ENCODE measurements at places on chromosomes 6 and 20.
A peak's percentile ranks its signal among the peaks of the same experiment; 100 is the strongest.

- DNase-seq: no peak
Observed at GRCh38 chr20:40265825-40266533, 423.1 kb downstream of the MAFB start.

DNA sequence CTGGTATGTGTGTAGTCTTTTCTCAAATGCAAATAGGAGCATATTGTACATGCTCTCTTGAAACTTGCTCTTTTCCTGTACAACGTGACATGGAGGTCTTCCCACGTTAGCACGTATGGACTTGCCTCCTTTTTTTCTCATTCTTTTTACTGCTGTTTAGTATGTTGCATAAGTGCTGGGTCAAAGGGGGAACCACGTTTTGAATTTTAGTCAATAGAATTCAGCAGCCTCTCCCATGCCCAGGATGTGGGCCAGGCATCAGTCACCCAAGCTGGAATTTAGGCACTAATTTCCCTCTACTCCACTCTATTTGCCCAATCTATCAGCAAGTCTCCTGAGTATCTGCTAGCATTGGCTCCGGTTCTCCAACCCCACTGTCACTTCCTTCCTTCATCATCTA is 41.5 kb upstream of the RNF24 start:
- no peak for DNase-seq

DNA sequence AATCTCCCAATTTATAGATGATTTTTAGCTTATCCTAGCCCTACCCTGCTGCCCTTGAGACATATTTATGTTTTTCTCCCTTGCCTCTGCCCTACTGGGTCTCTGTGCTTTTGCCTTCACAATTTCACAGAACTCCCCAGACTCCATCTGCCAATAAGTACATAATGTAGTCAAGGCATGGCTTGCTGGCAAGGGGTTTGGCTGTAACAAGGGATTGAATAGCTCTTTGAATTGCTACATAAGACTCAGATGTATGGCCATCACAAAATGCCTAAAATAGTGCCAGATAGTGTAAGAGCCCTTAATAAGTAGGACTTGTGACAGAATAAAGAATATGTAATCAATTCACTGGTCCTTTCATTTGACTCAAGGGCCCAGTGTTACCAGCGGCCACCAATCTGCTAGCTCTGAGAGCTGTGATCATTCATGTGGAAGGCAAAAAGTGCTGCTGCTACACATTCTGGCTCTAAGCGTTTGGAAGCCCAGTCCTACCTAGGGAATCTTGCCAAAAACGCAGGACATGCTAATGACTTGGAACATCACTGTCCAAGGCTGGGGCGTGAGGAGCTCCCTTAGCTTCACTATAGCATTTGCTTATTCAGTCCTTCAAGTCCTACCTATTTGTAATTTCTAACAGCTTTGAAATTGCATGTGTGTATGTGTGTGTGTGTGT is 20.5 kb downstream of the CLVS2 start:
- no peak for DNase-seq

- peak; percentile 27 for DNase-seq
Observed at GRCh38 chr6:87817183-87817582, 115.2 kb upstream of the AKIRIN2 start.

GRCh38 chr20:51639206-51639832 is 96.8 kb upstream of the NFATC2 start:
- peak; percentile 51 for DNase-seq

GRCh38 chr6:111110036-111110435 is 22.7 kb downstream of the SLC16A10 start:
- DNase-seq: no peak

GRCh38 chr20:8126841-8127378 is 5.2 kb upstream of the PLCB1 start:
- no peak for DNase-seq

DNA sequence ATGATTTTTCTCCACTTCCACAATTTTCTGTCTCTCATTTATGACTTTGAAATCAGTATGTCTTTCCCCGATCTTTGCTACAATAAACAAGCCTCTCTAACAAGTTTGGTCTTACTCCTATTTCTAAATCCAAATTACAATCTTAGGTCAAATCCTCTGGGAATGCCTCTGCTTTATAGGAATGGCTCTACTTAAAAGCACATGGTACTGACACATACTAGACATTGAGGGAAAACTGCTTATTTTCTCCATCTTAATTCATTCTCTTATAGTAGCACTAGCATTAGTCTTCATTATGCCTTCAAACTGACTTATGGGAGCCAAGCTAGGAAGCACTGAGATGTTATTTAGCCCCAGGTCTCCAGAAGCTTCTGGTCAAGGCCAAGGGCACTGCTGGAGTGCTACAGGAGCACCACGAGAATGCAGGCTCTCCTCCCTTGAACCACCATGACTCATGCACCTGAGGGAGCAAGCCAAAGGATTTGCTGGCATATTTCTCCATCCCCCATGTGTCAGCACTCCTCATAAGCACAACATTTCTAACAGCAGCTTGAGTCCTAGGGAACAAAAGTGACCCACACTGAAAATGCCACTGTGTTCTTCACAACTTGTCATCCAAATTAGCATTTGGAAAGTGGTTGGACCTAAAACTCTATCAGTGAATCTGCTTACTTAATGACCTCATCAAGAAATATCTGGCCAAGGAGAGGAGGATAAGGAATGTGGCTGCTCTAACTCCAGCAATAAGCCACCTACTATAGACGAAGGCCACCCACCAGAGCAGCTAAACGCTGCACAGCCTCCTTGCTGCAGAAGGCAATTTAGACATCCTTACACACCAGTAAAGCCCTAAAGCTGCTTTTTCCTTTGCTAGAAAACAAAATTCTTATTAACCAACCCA is 156.8 kb upstream of the KCNQ5 start:
- peak; percentile 80 for DNase-seq

DNA sequence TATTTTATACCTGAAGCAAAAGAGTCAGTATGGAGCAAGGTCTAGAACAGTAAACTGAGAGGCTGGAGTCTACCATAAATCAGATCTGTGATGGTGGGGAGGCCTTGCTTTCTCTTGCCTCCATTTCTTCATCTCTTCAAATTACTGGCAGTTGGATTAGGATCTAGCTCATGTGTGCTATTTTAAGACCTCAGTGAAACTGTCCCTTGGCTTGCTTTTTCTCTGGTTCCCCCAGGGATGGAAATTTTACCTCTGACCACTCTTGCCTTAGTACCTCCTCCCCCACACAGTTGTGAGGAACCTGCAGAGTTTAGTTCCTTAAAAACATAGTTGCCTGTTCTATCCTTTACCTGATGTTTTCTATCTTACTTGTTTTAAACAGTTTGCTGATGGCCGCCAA is 8.5 kb downstream of the TMEM14B start:
- no peak for DNase-seq

- peak; percentile 74 for DNase-seq
Observed at GRCh38 chr6:84582997-84583396, 181.4 kb downstream of the TBX18 start.

DNA sequence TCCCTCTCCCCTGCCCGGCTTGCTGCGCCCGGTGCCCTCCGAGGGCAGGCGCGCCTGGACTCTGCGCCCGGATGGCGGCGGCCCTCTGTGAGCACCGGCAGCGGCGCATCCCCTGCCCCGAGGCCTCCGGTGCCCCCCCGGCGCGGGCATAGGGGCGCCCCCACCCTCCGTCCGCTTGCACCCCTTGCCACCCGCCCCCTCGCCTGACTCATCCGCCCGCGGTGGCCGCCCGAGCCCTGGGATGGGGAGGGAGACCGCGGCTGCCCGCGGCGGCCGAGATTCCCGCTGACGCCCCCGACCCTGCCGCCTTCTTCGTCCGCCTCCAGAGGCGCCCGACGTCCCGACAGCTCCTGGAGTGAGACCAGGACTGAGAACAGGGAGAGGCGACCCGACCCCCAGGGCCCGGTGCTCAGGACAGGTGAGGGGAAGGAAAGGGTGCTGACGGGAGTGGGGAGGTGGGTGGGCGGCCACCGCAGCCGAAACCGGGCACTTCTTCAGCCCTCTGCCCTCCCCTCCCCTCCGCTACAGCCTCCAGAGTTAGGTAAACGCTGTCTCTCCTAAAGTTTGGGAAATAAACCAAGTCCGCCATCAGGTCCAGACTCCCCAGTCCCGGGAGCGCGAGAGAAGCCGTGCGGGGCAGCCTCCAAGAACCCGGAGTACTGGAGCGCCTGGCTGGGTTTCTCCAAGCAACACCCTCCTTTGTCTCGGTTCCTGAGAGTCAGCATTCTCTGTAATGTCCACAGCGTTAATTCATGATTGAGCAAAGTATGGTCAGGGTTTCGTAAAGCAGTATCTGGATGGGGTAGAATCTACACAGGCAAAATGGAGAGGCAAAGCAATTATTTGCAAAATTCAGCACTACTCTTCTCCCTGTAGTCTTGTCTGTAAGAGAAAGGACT is 539 bp downstream of the TMEM200A start:
- peak; percentile 52 for DNase-seq

GRCh38 chr6:73508776-73509175 is 12.1 kb downstream of the EEF1A1 start:
- no peak for DNase-seq

GRCh38 chr6:34247481-34248197 is 1.2 kb downstream of the SMIM29 start:
- DNase-seq: no peak

GRCh38 chr6:14849185-14849584 is 396.7 kb upstream of the JARID2 start:
- no peak for DNase-seq

- no peak for DNase-seq
Observed at GRCh38 chr6:78025502-78025901, 372.7 kb downstream of the MEI4 start.

DNA sequence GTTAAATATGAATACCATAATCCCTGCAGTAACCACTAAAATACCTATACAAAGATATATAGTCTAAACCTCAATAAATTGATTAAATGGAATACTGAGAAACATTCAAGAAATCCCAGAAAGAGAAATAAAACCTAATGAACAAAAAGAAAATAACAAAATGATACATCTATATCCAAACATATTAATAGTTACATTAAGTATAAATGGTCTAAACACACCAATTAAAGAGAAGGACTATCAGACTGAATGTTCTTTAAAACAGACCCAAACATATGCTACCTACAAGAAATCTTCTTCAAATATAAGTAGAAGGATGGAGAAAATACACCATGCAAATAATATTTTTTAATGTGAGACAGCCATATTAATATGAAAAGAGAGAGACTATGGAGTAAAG is 22.0 kb downstream of the NINL start:
- DNase-seq: no peak

GRCh38 chr20:31562241-31562640 is 42.8 kb upstream of the ID1 start:
- no peak for DNase-seq

DNA sequence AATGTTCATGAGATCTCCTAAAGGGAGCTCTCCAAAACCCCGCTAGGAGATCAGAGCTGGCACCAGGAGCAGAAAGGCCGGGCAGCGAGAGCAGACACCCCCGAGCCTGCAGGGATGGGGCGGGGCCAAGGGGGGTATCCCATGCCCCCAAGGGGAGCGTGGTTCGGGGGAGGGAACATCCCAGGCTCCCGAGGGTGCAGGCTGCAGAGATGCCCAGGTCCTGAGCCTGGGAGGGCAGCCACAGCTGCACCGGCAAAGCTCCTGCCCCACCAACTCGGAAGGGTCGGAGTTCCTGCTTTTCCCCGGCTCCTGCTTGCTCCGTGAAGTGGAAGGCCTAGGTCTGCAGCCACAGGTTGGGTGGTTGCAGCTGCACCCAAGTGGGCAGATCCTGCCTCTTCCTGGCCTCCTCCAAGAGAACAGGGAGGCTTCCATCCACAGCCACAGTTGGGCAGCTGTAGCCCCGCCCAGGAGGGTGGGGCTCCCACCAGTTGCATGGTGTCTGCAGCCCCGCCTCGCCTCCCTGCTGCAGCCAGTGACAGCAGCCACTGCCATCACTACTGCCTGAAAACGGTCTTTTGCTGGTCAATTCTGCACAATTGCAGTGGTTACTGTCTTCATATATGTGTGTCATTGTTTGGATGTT is 13.4 kb upstream of the GMNN start:
- no peak for DNase-seq

GRCh38 chr6:36071714-36072113 is 44.1 kb downstream of the MAPK14 start:
- no peak for DNase-seq

DNA sequence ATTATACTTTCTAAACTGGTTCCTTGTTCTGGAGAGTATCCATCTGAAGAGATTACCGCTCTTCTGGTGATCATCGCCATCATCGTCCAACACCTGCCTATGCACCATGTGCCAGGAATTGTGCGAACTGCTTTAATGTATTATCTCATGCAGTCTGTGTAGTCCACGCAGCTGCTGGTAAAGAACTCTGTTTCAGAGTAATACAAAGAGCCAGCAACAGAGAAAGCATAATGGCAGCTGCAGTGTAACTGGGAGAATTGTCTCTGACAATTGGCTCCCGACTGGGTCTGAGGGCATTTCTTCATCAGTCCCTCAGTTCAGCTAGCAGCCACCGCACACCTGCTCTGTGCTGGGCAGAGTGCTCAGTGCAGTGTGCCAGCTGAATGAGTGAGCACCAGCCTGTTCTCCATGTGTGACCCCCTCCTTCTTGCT is 383.4 kb downstream of the GRIK2 start:
- no peak for DNase-seq

- DNase-seq: no peak
Observed at GRCh38 chr6:56002336-56002735, 126.9 kb upstream of the BMP5 start.

DNA sequence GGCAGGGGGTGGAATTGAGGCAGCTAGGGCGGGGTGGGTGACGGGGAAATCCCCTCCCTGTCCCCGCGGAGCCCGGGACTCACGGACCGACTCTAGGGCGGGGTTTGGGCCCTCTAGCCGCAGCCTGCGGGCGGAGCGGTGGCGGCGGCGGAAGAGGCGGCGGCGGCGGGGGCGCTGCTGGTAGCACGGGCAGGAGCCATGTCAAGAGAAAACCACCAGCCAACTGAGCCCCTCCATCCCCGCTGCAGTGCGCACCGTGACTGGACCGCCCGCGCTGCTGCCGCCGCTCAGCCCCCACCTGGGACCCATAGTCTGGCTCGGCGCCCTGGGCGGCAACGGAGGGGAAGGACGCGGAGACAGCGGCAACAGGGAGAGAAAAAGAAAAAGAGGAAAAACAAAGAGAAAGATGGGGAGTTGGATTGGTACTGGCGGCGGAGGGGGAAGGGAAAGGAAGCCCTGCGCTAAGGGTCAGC is 1.2 kb upstream of the C6orf62 start:
- DNase-seq: peak; percentile 41

GRCh38 chr6:159110013-159110412 is 59.2 kb upstream of the FNDC1 start:
- peak; percentile 41 for DNase-seq

- DNase-seq: no peak
Observed at GRCh38 chr20:37303637-37304036, 14.2 kb downstream of the MANBAL start.

DNA sequence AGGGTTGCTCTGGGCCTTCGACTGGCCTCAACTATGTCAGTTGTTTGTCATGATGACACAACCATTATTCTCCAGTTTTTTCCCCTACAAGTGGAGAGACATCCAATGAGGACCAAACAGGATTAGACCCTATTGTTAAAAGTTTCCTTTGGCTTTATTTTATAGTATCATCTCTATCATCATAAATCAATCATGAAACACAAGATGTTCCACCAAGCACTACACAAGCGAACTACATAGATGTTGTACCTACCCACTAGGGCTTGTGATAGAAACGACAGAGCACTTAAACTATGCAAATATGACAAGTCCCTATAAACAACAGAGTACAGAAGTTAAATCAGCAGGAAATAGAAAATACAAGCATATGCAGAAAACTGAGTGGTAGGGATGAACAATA is 422.5 kb upstream of the MARCKS start:
- no peak for DNase-seq

Measured in HCEC 1CT (cell line).